ENCODE measurements at places on chromosomes 13 and 19. TPM values are rescaled to one million over a fixed set of nuclear protein-coding genes. Genes with fewer than 3 reads are reported as not detected.
A peak's percentile ranks its signal among the peaks of the same experiment; 100 is the strongest.

GRCh38 chr19:45508861-45509691 is 1.8 kb downstream of the VASP start:
- peak; percentile 68 for DNase-seq

- no peak for DNase-seq
These were observed 325.8 kb downstream of the LMO7 start for GRCh38 chr13:75961911-75962310.

GRCh38 chr19:54142166-54142780 is 4.7 kb downstream of the CNOT3 start:
- no peak for DNase-seq

The RNF113B gene
- total RNA-seq, result not detected

DNA sequence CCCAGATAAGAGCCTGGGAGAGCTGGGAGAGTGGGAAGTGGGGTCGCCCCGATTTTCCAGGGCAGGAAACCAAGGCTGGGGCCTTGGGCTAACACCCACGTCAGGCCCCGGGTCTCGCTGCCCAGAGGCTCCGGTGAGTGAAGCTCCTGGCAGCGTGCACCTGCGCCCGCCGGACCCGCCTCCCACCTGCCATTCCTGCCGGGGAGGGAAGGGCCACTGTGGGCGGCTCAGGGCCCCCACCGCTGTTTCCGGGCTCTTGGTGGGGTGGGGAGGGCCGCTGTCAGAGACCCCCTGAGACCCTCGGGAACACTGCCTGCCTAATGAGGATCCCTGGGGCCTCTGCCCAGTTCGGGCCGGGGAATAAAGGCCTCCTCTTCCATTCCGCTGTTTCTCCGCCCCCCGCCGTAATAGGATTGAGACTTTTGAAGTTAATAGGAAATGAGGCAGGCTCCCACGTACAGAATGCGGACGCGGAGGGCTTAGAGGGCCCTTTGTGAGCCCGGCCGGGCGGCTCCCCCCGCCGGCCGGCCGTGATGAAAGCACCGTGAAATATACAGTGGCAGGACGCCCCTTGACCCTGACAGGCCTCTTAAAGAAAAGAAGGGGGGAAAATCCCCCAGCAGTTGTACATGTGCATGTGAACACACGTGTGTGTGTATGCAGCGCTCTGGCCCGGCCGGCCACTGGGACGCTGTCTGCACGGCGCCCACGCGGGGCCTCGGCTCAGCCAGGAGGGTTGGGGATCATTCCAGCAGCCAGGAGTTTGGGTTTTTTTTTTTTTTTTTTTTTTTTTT is 33.2 kb downstream of the EFNA2 start:
- no peak for DNase-seq

DNA sequence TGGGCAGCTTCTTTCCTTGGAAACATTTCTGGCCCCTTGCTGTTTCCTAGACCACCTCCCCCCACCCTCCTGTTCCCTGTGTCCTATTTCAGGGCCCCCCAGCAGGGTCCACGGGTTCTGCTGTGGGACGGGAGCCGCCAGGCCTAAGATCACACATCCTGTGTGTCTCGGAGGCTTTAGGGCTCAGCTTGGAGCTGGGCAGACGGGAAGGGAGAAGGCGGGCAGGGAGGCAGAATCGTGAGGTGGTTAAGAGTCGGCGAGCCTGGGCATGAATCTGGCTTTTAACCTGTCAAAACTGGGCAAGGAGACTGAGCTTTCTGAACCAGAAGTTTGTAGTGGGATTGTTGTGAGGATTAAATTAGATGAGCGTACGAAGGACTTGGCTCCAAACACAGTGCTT is 4.8 kb downstream of the KCNC3 start:
- no peak for DNase-seq

The CFAP97D2 gene
- total RNA-seq, result not detected
